ENCODE measurements at places on chromosomes 6 and 20.

DNA sequence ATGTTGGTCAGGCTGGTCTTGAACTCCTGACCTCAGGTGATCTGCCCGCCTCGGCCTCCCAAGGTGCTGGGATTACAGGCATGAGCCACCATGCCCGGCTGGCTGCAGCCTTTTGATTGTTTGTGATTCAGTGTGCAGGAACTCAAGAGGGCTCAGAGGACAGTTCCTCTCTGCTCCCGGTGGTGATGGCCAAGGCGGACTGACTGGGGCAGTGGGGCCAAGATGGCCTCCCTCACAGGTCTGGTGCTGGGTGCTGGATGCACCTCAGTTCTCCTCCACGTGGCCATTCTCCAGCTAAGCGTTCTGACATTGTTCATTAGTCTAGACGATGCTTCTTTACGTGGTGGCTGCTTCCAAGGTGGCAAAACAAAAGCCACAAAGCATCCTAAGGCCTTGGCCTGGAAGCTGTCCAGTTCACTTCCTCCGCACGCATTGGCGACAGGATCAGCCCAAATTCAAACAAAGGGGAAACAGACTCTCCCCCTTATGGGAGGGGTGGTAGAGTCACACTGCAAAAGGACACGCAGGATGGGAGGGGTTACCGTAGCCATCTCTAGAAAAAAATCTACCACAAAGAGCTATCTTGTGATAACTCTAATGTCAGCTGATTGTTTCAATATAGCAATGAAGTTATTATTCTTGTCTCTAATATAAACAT, 146.9 kb downstream of the FOXC1 start:
- no peak for DNase-seq

GRCh38 chr6:84089081-84089480, 55.5 kb downstream of the MRAP2 start:
- DNase-seq = no peak

DNA sequence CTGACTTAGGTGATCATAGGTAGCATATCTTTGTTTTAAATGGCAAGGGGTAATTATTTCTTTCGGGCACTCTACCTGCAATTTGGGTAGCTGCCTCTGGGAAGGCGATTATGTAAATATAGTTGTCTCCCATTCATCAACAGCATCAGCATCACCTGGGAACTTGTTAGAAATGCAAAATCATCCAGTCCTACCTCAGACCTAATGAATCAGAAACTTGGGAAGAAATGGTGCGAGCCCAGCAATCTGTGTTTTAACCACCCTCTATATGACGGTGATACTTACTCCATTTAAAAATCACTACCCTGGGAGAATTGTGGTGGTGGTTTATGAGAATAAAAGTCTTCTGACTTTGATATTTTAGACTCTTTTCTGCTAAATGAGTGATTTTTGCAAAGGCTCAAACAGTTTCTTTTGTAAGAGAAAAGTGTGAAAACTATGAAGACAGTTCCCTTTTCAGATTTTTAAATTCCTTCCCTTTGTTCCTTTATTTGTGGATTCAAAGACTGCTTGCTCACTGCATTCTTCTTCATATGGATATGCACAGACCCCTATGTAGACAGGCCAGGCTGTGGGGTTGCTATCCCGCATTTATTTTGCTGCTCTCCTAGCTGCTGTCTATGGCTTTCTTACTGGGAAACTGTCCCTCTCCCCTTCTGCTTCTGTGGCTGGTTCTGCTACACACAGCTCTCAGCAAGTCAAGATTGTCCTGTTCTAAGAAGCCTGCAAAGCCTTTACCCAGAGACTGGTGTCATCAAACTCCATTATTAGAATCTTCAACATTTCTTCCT, 365.3 kb downstream of the RNF144B start:
- DNase-seq = no peak

- DNase-seq = no peak
Measured at GRCh38 chr20:53918020-53918311, 152.4 kb downstream of the BCAS1 start.

- no peak for DNase-seq
Measured at GRCh38 chr6:110562316-110562915, 86.0 kb upstream of the SLC22A16 start.

GRCh38 chr20:33791021-33791420, 20.1 kb upstream of the CHMP4B start:
- no peak for DNase-seq

- DNase-seq = peak; percentile 21
Measured at GRCh38 chr6:34152806-34153520, 7.1 kb upstream of the GRM4 start.

DNA sequence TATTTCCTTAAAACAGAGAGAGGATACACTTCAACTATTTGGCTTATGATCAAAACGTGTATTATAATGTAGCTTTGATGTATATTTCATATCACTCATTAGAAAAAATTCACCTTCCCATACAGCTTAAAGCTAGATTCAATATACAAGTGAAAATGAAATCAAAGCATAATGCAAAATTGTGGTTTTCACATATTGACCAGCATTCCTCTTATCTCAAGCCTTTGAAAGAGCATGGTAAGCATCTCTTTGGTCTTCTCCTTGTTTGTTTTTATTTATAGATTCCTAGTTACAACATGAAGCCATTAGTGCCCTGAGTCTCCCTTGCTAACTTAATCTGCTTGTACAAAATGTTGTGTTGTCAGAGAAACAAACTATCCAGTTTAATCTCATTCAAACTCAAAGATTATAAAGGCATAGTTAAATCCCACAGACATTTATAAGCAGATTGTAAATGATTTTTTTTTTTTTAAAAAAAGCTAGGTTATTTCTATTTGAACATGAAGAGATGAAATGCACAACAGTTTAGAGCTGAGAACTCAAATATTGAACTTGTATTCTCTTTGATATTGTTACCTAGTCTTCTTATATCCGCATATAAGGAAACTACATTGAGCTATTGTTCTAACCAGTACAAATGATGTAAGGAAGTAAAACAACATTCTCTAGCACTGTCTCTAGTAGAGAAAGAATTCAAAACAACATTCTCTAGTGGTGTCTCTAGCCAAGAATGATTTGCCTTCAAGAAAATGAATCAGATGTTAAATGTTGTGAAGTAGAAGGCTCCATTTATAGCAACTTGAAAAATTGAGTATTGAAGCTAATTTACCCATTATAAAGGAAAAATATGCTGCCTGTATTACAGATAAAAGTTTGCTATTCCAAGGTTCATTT, 31.2 kb upstream of the SMIM28 start:
- DNase-seq = no peak

GRCh38 chr20:12068121-12068520, 150.4 kb downstream of the BTBD3 start:
- DNase-seq = no peak

DNA sequence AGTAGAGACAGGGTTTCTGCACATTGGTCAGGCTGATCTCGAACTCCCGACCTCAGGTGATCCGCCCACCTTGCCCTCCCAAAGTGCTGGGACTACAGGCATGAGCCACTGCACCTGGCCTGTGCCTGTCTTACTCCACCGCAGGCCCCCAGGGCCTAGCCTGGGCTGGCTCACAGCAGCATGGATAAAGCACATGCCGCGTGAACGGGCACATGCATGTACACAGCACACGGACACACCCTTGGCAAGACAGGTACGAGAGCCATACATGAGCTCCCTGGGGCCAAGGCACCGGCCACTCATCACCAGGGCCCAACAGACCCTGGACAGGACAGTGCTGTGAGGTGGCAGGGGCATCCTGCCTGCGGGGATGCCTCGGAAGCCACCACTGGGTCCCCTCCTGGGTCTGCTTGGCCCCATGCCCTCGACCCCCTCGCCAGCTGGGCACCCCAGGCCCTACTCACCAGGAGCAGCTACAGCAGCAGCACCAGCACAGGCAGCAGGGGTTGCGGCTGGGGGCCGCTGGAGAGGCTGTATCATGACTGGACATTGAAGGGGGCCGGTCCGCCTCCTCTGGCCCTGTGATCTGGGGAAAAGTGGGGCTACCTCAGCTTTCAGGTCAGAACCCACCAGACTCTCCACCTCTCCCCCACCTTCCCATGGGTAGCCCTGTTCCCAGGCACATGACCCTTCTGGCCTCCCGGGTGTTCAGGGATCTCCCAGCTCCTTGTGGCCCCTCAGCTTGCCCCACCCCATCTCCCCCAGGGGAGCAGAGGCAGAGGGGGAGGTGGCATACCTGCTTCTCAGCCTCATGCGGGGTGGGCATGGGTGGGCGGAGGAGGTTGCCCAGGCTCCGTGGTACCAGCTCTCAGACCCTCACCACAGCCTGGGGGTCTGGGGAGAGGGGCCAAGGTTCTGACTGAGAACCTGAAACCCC, 3.0 kb downstream of the RGS19 start:
- no peak for DNase-seq

DNA sequence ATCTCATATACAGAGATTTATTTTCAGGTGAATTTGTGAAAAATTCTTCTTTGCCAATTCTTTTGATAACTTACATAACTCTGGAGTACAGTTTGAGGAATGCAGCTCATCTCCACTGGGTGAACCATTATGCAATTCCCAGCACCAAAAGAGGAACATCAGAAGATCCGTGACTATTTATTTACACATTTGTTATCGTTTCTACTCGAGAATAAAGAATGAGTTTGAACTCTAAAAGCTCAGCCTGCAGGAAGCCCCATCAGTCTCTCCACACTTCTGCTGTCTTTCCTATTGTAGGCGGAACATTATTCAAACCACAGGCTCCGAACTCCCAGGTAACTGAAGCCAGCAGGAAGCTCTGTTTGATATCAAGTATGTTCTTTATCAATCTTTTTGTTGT, 95.9 kb upstream of the IFNGR1 start:
- DNase-seq = no peak

GRCh38 chr6:105164418-105164817, 15.4 kb downstream of the POPDC3 start:
- DNase-seq = no peak

- DNase-seq = no peak
Measured at GRCh38 chr20:1945134-1945618, 48.7 kb downstream of the PDYN start.

- DNase-seq = no peak
Measured at GRCh38 chr20:9837634-9838033, 1.2 kb downstream of the PAK5 start.

GRCh38 chr6:169944415-169944814, 193.0 kb downstream of the ERMARD start:
- no peak for DNase-seq

- no peak for DNase-seq
Measured at GRCh38 chr6:36594816-36595643, 868 bp downstream of the SRSF3 start.

DNA sequence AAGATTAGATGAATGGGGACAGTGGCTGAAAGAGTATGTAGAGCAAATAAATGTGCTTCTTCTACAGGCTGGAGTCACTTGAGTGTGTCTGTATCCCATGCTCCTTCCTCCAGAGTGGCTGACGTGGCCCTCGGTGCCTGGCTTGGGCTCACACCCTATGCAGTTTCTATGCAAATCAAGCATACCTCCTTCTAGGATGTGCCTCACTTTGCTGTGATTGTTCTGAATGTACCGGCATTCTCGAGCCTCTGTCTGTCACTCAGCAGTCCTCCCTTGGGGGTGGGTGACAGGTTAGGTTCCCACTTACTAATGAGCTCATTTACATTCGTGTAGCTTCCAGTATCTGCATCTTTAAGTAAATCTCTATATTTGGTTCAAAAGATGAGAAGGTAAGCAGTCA, 55.1 kb upstream of the HDDC2 start:
- no peak for DNase-seq

DNA sequence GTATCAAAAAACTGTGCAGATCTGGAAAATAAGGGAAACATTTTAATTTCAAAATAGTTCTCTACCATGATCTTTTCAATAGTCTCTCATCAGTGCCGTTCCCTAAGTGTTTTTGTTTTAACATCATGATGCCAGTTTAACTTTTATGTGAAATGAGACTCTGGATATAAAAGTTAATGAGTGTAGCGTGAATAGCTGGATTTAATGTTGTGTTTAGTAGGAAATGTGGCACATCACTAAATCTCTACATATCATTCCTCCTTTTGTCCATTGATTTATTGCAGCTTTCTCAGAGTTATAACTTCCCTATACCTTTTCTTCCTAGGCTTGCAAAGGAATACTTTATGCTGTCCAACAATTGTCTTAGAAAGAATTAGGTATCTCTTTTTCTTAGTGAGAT, 81.4 kb upstream of the SCGN start:
- DNase-seq = no peak
